ENCODE measurements at places on chromosomes 4 and X.
A peak's percentile ranks its signal among the peaks of the same experiment; 100 is the strongest.

GRCh38 chr4:177281351-177281909 lies 28.2 kb upstream of the NEIL3 start:
- DNase-seq, result no peak

DNA sequence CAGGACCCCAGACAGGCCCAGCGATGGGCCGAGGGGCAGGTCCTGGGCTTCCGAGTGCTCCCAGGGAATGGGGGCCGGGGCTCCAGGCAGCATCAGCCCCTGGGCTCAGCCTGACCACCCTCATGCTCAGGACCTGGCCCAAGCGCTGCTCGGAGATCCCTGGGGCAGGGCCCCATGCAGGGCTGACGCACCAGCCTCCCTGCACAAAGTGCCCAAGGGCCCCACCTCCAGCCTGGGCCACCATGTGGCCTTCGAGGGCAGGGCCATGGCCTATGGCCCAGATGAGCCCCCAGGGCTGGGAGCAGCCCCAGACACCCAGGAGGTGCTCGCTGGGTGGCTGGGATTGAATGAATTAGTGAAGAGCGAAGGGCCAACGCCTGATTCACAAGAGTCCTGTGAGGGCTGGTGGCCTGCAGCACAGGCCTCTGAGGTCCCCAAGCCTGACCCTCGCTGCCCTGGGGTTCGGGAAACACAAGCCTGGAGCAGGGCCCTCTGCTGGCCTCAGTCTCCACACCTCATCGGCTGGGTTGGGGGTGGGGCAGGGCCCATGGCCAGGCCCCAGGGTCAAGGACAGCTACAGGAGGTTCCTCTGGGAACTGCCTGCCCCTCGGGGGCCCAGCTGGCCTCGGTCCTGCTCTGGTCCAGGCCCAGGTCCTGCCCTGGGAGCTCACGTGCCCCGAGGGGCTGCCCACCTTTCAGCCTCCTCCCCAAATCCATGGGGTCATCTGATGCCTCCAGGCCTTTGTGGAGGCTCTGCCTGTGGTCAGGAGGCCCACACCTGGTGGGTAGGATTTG lies 13.3 kb upstream of the FGFR3 start:
- no peak for DNase-seq

DNA sequence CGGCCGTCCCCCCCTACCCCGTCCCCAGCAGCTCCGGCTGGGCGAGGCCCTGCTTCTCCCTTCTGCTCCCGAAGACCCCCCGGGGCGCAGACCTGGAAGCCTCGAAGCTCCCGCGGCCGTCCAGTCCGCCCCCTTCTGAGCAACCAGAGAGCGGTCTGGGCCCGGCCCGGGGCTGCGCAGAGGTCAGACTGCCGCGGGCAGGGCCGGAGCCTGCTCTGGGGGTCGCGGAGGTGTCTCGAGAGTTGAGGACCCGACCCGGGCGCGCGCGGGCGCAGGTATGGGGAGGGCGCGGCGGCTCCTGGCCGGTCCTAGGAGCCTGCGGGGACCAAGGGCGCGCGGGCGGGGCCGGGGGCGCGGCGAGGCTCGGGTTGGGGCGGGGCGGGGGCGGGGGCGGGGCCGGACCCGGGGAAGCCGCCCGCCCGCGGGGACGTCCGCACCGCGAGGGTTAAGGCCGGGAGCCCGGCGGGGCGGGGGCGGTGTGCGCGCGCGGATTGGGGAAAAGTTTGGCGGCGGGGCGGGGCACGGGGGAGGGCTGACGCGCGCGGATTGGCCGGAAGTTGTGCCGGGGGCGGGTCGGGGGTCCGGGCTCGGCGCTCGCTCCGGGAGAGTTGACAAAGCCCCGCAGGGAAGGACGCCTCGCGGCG lies at the start of gene FGFRL1:
FGFRL1 (plus strand) TSS at position 605 of the 644 bp plus-strand sequence. CDS start 860 bp downstream, outside the sequence.
- peak; percentile 94 for DNase-seq

DNA sequence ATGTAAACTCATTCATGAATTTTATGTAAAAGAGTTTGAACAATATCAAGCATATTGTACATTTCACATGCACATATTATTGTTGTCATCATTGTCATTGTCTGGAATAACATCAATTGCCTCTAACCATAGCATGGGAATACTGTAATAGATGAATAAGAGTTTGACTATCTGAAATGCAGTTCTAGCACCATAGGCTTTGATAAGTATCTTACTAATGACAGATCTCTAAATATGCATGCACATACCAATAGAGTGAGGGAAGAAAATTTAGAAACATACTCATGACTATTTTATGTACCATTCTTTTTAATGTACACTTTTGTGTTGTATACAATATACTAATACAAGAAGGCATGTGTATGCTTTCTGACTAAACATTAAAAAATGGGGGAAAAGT lies 161.6 kb upstream of the SPRY1 start:
- no peak for DNase-seq

- no peak for DNase-seq
These were observed 59.1 kb downstream of the CASP3 start for GRCh38 chr4:184590196-184590595.

DNA sequence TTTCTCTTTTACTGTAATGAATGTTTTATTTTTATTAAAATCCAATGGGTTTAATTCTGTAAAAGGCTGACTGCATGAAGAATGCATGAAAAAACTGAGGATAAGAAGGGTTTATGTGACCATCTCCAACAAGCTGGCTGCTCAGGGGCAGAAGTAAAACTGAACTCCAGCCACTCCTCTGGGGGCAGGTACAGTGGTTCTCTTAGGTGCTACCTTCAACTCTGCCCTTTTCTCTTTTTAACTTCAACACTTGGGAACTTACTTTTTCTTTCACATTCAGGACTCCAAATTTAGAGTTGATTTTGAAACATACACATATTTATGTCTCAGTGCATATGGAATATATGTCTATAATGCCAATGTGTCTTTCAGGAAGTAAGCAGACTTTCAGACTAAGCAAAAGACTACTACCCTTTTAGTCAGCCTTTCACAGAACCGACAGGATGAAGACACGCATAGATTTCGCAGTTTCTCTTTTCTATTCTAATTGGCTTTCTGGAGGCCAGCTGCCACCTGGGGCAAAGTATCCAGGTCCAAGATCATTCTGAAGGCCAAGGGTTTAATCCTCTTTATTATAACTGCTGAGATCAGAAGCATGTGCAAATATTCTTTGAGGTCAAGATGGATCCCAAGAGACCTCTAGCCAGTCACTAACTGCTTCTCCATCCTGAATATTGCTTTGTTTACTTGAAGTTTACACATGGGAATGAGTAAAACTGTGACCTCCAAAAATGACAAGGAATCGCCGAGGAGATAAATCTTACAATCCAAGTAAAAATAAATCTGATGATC lies 30.7 kb downstream of the HS3ST1 start:
- no peak for DNase-seq

DNA sequence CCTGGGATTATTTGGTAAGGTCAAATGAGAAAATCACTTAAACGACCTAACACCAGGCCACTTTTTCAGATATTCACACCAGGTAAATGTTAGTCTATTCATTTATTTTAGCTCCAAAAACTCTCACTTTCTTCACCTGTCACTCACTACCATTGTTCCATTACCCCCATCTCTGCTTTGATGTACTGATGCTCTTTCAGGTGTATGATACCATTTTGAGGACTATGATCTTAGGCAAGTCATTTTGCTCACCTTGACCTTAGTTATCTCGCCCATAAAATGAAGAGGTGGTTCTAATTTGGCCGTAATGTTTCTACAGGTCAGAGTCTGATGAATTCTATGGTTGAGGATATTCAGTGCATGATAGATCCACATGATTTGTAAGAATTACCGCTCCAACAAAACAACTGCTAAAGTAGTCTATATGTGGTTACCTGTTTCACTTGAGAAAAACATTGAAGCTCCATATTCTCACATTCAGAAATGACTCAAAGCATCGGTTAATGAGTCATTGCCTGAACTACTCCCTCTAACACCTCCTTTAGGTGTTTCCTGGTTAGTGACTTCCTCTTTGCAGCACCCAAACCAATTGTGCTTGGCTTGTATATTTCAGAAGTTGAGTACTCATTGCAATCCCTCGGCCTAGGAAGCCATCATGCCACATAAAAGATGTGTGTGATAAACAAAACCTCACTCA lies 4.5 kb downstream of the DTHD1 start:
- no peak for DNase-seq

GRCh38 chrX:70013466-70014381 lies 36.0 kb downstream of the AWAT2 start:
- DNase-seq, result no peak

- DNase-seq, result no peak
These were observed 507.7 kb upstream of the DIAPH2 start for GRCh38 chrX:96176921-96177320.

All from T-helper 17 cell (primary cell).